ENCODE measurements at places on chromosomes 7 and 10.

DNA sequence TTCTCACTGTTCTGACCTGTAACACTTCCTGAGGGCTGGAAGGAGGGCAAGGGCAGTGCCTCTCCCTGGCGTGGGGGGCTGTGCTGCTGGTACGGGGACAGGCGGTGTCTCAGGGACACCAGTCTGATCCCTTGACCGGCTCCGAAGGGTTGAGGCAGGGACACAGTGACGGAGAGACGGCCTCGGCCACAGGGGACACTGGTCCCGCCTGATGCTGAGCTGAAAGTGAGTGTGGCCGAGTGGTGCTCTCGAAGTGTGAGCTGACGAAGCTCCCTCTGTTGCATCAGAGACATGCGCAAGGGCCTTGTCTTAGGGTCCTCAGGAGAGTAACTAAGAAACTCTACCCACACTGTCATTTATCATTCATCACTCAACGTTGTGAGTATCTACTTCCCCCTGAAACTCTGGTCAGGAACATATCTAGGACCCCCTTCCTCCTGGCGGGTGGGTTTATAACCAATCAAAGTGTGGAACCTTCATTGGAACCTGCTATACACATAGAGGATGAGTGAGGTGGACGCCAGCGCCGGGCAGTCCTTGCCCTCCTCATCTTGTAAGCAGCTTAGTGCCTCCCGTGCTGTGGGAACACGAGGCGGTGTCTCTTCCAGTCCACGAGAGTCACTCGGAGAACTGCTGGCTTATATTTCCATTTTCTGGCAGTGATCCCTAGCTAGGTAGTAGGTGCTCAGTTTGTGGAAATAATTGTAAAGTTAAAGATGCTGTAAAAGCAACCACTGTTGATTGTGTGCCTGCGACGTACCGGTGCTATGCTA, 283.1 kb downstream of the DNAJB6 start:
- no peak for DNase-seq

- DNase-seq, result no peak
These were observed 32.8 kb downstream of the TSPAN14 start for GRCh38 chr10:80486785-80487420.

GRCh38 chr10:119189811-119190282, 11.2 kb upstream of the PRDX3 start:
- DNase-seq, result no peak

DNA sequence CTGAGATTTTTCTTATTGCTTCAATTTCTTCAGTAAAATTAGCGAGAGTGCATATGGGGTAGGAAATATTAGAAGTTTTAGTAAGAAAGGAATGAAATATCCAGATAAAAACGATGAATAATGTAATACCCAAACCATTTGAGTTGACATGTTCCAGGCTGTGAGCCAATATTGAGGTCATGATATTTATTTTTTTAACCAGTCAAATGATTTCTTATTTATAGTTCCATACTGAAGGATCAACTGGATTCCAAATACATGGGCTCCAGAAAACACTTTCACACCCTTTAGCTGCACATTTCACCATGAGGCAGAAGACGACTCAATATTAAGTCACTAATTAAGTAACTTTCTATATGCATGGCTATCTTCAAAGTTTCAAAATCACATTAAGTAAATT, 312.5 kb downstream of the PPP1R3A start:
- no peak for DNase-seq

DNA sequence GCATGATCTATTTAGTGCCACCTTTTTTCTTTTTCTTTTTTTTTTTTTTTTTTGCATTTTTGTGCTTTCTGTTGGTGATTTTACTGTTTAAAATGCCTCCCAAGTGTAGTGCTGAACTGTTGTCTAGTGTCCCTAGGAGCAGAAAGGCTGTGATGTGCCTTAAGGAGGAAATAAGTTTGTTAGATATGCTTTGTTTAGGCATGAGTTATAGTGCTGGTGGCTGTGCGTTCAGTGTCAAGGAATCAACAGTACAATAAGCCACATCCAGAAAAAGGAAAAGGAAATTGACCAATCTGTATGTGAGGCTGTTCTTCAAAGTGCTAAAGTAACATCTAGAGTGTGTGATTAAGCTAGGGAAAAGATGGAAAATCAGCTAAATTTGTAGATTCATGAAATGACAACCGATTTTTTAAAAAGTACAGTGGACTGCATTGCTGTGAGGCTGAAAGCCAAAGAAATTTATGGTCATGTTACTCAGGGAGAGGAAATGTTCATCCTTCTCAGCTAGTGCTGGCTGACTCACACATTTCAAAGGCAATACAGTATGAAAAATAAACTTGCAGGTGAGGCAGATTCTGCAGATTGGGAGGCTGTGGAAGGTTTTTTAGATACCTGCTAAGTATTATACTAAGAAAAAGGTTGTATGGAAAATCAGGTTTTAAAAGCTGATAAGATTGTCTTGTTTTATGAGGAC, 122.7 kb upstream of the ADCY1 start:
- no peak for DNase-seq

- DNase-seq, result no peak
These were observed 31.5 kb downstream of the CUL2 start for GRCh38 chr10:35058686-35059085.

GRCh38 chr10:86914734-86915133, 42.7 kb downstream of the MMRN2 start:
- DNase-seq, result no peak

DNA sequence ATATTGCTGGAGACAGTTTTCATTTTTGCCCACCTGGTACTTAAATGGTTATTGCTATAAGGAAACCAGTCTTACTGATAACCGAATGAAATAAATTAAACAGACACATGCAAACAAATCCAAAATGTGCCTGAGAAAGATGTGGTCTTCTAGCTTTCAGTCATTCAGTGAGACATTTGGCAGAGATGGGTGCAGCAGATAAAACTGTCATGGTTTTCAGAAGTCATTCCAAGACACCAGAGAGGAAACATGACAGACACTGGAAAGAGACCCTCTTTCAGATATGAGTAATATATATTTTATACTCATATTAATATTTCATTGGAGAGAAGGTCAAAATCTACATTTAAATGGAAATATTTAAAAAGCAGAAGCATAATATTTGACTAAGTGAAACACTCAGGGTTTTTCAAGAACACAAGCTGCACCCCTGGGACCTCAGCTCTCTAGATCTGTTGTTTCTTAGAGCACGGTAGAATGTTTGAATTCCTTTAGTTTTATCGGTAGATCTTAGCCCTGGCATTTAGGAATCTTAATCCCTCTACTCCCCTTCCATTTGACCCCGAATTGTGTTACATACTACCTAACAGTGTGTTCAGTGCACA, 246.1 kb downstream of the AUTS2 start:
- DNase-seq, result no peak

Measured in stimulated activated CD4-positive, alpha-beta T cell treated with anti-CD3 and anti-CD28 coated beads, Interleukin-2, amount 100 ng/mL, for 48 hours (primary cell).